Progenitor cell of endocrine pancreas (in vitro differentiated cells): ENCODE measurements at places on chromosomes 2 and 18.

DNA sequence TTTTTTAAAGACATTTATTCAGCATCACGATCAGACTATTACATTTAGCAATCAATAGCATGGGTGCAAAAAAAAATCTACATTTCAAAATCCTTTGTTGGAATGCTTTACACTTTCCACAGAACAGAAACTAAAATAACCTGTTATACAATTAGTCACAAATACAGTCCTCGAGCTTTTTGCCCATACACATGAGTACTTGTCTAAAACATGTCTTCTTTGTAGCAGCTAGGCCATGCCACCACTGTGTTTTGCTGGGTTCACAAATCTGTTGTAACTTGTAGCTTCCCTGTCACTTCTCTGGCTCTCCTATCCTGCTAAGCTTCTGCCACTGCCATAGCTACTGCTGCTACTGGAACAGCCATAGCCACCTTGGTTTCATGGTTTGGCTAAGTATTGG is 24.4 kb upstream of the ADAM23 start:
- no peak for DNase-seq

DNA sequence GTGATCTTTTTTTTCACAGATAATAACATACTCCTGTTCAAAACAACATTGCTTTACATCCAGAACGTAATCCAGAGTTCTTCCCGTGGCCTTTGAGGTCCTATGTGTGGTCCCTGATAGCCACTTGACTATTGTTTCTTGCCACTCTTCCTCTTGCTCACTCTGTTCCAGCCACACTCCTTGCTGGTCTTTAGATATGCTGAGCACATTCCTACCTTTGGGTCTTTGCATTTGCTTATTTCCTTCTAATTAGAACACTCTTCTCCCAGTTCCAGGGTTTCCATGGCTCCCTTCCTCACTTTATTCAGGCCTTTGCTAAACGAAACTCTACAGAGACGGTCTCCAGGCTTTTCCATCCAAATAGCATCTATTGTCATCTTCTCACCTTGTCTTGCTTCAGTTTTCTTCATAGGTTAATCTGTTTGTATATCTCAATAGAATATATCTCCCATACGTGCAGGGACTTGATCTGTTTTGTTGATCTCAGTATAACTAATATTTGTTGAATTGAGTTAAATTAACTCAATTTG is 59.9 kb downstream of the ACSL3 start:
- DNase-seq, result no peak

- DNase-seq, result no peak
These were observed 20.9 kb upstream of the TGIF1 start for GRCh38 chr18:3429121-3429520.

- no peak for DNase-seq
These were observed 227.2 kb upstream of the KLHL29 start for GRCh38 chr2:23157812-23158211.

DNA sequence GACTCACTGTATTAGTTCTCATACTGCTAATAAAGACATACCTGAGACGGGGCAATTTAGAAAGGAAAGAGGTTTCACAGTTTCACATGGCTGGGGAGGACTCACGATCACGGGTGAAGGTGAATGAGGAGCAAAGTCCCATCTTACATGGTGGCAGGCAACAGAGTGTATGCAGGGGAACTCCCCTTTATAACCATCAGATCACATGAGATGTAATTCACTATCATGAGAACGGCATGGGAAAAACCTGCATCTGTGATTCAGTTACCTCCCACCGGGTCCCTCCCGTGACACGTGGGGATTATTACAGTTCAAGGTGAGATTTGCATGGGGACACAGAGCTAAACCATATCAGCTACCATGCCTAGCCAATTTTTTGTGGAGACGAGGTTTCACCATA is 168.2 kb downstream of the NEDD4L start:
- no peak for DNase-seq

- DNase-seq, result no peak
These were observed 21.9 kb downstream of the PPP3R1 start for GRCh38 chr2:68230241-68231060.

DNA sequence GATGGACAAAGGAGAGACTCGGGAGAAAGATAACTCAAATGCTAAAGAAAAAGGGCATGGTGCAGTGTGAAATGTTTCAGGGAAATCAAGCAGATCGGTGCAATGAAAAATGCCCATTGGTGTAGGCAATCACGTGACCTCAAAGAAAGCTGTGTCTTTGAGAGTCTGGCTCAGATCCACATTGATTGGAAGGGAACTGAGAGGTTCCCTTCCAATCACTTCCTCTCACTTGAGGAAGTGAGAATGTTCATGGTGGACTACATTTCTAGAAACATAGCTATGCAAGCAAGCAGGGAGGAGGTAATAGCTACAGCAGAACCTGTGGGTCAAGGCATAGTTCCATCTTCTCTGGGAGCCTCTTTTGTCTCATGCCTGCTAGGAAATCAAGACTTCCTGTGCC is 187.4 kb downstream of the LPIN1 start:
- no peak for DNase-seq

- DNase-seq, result no peak
These were observed 345.0 kb upstream of the ACVR2A start for GRCh38 chr2:147499785-147500184.

GRCh38 chr2:44290261-44290660 is 15.0 kb downstream of the SLC3A1 start:
- no peak for DNase-seq

DNA sequence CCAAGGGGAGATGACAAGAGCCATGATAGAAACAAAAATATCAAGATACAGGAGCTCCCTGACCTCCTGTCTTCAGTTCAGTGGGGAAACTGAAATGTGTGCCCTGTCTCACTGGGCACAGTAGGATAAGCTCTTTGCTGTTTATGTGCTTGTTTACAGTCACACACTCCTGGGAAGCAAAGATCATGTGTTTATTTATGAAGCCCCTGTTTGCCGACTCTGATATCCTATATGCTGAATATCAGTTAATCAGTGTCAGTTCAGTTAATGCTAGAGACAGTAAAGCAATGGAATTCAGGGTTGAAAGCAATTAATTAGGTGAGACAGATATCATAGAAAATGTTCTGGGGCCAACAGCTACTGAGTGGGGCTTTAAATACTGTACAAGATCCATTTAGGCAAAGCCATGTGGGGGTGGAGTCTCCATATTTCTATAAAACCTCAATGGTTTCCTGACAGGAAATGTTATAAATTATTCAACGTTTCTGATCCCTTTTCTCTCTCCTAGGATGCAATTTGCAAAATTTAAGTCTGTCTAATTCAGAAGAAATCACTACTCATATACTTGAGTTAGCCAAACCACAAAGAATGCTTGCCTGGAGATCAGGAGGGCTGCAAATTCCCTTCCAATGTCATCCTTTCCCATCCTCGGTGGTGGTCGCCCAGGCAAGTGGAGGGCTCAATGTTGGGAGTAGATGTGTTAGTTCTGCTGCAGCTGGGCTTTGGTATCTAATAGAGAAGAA is 551.3 kb downstream of the CMPK2 start:
- DNase-seq, result no peak

GRCh38 chr18:62952807-62953206 is 237.5 kb downstream of the PHLPP1 start:
- no peak for DNase-seq

DNA sequence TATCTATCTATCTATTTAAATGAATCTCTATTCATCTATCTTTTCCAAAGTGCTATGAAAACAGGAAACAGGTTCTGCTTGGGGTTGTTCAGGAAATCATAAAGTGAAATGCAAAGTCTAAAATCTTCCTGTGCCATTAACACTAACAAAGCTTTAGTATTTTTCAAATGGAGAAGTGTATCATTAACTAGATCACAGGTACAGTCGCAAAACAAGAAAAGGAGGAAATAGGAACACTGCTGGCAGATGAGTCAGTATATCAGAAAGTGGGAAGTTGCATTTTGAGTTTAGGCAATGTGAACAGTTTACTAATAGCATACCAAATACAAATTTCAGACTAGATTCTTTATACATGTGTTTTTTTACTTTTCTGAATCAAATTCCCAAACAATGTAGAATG is 888.5 kb upstream of the FSHR start:
- DNase-seq, result no peak

DNA sequence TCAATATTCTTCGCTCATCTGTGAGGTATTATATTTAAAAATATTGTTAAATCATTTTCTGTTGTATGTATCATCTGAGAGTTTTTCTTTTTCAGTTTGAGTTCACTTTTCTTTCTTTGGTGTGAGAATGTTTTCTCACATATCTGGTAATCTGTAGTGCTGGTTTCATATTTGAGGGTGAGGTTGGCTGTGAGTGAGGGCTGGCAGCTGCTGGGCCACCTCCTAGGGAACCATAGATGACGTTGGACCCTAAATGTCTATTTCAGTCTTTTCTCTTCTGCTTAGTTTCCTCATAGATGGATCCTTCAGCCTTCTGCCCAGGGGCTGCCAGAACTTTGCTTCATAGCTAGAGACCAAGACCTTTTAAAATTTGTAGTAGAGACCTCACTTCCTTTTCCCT is 33.5 kb downstream of the MGAT5 start:
- DNase-seq, result no peak

GRCh38 chr2:81767187-81767912 is 1462.8 kb upstream of the LRRTM1 start:
- DNase-seq, result no peak

GRCh38 chr2:187232749-187233148 is 215.3 kb downstream of the CALCRL start:
- no peak for DNase-seq

GRCh38 chr2:241432824-241433448 is 75.4 kb downstream of the STK25 start:
- DNase-seq, result no peak

- no peak for DNase-seq
These were observed 550 bp upstream of the MALL start for GRCh38 chr2:110116033-110116710.

- DNase-seq, result no peak
These were observed 55.1 kb upstream of the TTC27 start for GRCh38 chr2:32572737-32573136.

DNA sequence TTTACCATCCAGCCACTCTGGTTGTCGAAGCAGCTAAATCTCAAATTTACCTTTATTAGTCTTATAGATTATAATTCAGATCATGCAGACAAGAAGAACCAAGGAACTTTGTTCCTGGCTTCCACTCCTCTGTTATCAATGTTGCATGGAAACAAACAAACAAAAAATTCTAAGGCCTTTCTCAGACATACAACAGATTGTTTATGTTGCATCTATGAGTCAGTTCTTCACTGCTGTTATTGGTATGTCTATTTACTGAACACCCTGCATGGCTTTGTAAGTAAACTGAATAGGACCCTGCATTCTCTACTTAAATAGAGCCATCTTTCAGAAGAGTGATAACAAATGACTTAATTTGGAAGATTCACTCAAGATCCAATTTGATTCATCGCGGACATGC is 1.6 kb upstream of the ANKRD44 start:
- no peak for DNase-seq
